ENCODE measurements at places on chromosomes 1 and 21.

GRCh38 chr1:237281481-237281880 is 239.5 kb downstream of the RYR2 start:
- DNase-seq = no peak

- DNase-seq = no peak
Observed at GRCh38 chr1:25890239-25891034, 14.9 kb upstream of the PAQR7 start.

- no peak for DNase-seq
Observed at GRCh38 chr1:39694026-39694425, 2.8 kb upstream of the HPCAL4 start.

DNA sequence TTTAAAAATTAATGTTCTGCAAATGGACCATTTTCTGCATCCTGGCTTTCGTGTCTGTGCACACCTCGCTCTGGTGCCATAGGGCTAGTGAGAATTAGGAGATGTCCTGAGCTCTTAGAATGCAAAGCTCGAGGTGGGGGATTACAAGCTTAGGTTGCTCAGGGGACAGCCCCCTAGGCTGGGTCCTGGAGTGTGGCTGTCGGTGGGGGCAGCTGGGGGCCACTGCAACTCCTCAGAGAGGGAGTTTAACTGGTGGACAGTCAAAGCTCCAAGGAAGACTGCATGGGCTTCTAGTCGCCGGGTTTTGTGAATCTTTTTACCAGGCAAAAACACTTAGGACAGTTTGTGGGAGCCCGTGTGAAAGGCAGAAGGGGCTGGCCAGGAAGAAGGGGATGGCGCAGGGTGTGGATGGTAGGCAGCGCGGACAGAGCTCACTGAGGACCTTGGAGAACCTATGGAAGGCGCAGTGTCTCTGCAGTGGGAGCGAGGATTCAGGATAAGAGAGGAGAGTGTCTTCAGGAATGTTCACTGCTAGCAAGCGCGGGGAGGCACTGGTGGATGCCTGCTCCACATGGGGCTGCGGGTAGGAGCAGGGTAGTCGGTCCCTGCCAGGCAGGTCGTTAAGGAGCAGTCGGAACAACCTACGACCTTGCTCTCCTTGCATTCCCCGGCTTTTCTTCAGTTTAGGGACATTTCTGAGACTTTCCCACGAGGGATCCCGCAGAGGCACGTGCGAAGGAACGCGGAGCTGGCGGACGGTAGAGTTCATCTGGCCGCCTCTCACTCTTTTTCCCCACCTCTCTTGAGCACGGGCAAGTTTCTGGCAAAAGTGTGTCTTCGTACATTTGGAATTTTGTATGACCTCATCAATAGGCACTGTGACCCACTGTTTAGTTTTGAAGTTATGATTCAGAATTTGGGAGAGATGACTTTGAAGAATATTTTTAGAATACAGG is 12.9 kb upstream of the KCNE1 start:
- no peak for DNase-seq

DNA sequence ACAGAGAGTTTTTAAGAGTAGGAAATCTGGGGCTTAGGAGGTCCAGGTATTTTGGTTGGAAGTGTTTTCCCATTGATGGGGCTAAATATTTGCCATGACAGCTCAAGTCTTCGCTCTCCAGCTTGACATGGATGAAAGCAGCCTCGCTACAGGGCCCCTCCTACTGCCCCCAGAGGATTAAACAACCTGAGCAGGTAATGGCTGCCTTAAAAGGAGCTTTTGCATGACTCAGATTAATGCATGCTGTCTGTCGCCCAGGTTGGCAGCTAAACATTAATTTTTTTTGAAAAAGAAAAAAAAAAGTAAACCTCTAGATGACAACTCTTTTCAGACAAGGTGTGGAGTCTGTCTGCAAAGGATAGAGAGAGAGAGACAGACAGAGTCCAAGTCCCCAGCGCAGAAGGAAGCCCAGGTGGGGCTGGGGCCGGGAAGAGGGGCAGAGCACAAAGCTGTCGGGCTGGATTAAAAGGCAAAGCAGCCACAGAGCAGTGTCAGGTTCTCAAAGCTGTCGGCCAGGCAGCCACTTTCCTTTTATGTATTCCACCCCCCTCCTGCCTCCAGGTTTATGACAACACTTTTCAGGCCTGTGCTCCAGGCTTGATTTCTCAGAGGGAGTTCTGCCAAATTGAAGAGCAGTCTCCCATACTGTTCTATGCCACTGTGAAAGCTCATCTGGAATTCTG is 127.9 kb downstream of the CLIC6 start:
- DNase-seq = no peak

- no peak for DNase-seq
Observed at GRCh38 chr21:45858180-45858579, 123.4 kb upstream of the COL6A1 start.

DNA sequence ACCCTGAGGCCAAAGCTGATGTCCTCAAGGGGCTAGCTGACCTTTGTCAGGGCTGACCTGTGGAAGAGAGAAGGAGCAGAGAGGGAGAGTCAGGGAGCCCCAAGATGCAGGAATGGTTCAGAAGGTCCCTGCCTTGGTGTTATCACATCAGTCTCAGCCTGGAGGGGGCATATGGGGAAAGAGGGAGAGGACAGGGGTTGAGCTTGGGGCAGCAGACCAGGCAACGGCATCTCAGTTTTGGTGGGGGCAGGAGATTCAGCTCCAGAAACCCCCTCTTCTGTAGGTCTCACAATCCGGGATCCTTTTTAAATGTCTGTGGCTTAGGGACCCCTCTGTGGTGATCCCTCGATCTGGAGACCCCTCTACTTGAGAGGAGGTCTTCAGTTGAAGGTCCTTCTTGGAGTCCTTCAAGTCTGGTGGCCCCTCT is 815 bp downstream of the S100A13 start:
- DNase-seq = no peak

DNA sequence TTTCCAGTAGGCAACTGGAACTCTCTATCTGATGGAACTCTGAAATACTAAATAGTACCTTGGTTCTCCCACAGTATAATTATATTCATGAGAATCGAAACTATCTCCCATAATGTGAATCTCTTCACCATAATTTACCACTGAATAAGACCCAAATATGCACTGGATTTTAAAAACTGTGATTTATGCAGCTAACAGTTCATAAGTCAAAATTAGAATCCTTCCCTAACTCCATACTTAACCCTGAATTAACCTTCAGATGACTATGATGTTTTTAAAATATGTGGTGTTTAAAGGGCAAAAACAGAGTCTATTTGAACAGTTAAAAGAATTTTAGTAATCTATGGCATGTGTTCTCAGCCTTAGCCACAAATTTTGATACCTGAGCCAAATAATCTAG is 22.9 kb upstream of the SLC44A3 start:
- DNase-seq = no peak

GRCh38 chr1:228494391-228494790 is 7.2 kb downstream of the RNF187 start:
- no peak for DNase-seq

DNA sequence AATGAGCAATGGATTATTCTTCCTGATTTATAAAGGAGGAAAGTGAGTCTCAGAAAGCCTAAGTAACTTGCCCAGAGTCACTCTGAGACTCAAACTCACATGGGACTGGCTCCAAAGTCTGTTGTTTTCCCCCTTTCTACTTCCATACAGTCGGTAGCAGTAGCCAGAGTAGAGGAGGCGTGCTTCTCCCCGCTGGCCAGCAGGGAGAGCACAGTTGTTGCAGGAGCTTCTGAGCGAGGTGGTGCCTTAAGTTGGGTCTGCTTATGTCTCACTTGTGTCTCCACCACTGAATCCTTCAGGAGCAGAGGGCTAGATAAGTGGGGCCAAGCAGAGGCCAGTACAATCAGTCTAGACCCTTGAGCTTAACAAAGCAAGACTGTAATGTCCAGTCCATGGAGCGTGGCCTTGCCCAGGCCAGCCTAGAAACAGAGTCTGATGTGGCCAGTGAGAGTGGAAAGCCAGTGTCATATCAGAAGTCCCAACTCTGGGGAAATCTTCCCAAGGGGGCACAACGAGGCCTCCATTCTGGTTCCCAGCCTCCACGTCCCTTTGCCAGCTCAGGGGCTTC is 181.9 kb downstream of the ZSCAN20 start:
- DNase-seq = no peak

GRCh38 chr1:208374391-208374941 is 130.3 kb upstream of the PLXNA2 start:
- no peak for DNase-seq

GRCh38 chr1:118688891-118689290 is 299.3 kb downstream of the TBX15 start:
- DNase-seq = no peak

DNA sequence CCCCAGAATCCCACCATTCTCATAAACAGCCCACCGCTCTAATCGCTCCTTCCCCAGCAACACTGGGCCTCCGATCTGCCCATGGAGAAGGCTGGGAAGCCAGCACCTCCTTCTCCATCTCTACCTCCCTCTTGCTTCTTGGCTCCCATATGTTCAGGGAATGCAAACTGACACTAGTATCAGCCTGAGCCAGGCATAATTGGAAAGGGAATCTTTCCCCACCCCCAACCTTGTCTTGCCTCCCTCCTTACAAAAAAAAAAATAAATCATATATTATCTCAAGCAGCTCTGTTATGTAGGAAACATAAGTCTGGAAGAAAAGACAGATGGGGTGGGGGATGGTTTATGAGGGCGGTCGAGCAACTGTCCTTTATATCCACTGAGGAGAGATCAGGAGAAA is 127.2 kb downstream of the NAV1 start:
- DNase-seq = no peak

DNA sequence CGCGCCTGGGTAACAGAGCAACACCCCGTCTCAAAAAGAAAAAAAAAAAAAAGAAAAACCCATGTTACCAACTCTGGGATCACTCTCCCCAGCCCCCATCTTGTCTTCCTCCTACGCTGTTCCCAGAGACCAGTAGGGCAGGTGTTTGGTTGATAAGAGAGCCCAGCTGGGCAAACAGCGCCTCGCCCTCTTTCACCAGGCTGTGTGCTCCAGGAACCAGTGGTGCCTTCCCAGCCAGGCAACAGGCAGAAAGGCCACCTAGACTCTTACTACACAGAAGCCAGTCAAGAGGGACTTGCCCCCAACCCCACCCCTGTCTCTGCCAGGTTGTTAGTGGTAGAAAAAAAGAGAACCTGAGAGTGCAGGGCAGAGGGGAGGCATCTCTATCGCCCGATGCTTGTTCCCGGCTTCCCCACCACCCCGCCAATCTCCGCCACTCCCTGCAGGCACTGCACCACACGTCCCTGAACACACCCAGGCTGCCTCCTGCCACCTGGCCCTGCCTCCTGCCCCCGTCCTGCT is 14.0 kb upstream of the CTRC start:
- no peak for DNase-seq

DNA sequence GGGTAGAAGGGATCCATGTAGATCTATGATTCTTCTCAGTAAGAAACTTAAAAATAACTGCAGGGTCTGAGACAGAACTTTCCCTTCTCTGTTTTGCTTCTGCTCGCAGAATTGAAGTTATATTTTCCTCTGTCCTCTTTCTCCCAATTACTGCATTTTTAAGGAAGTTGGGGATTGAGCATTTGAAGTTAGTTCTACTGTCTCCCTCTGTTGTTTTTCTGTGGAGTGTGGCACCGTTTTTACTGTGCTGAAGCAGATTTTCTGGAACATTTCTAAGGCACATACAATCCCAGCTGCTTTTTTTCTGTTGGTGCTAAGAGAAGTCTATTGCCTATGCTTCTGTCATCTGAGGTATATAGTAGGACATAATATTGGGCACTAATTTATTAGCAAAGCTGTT is 43.3 kb downstream of the RASAL2 start:
- no peak for DNase-seq

GRCh38 chr1:116255486-116256285 is 117.4 kb upstream of the ATP1A1 start:
- DNase-seq = no peak

- DNase-seq = no peak
Observed at GRCh38 chr1:53918343-53918742, 24.4 kb downstream of the DIO1 start.

- no peak for DNase-seq
Observed at GRCh38 chr1:43572538-43572937, 41.9 kb downstream of the PTPRF start.

DNA sequence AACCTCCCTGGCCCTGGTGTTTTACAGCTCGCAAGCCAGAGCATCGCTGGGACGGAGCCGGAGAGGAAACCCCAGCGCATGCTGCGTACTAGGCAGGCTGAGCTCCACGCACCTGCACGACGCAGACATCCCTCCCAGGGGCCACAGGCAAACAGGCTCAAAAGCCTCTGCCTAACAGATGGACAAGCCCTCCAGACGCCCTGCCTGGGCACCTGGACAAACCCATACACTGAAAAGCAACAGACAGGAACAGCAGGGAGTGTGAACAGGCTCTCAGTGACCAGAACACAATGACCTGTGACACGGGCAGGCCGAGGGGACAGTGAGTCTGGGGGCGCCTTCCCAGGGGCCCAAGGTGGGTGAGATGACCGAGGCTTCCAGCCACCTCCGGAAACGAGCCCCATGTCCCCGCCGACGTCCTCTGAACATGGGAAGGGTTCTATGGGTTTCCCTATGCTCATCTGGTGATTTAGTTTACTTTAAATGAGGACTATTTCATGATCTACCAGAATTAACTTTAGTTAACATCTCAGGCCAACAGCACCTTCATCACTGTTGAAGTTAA is 40.3 kb downstream of the NPHP4 start:
- DNase-seq = no peak

DNA sequence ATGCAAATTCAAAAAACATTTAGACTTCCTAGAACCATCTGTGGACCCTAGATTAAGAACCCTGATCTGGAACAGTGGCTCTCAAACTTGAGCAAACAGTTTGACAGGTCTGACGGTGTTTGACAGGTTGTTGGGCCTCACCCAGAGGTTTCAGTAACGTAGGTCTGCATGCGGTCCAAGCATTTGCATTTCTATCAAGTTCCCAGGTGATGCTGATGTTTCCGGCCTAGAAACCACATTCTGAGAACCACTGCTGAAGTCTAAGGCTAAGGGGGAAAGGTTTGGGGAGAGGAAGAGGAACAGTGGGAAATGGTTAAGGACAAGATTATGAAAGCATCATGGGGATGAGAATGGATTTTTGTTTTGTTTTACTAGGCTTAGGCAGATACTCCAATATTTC is 48.6 kb downstream of the MDM4 start:
- no peak for DNase-seq

GRCh38 chr1:29213055-29213454 is 17.7 kb downstream of the MECR start:
- no peak for DNase-seq

DNA sequence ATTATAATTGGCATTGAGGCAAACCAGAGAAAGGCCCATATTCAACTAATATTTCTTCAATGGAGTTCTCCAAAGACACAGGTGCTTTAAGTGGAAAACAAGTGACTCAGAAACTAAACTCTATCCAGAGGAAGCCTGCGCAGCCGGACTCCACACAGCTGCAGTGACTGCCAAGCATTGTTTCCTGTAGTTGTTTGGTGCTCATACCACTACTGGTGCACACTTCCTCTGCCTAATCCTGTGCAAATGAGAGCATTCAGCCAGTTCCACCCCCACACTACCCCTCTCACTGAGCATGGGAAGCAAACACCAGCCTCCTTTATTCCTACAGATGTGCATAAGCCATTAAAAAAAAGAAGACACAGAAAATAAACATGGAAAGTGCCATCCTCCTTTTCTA is 102.9 kb downstream of the VAV3 start:
- no peak for DNase-seq

GRCh38 chr1:225712391-225712790 is 59.5 kb upstream of the ENAH start:
- DNase-seq = no peak

- no peak for DNase-seq
Observed at GRCh38 chr1:212207822-212208520, 77.2 kb upstream of the PPP2R5A start.

GRCh38 chr1:30242722-30243457 is 480.5 kb downstream of the MATN1 start:
- no peak for DNase-seq

- no peak for DNase-seq
Observed at GRCh38 chr1:39691383-39692151, at the start of gene HPCAL4. Gene HPCAL4, minus strand, starts transcription at chr1:39691433. Its CDS starts 6,830 bp downstream, at chr1:39684603.

- DNase-seq = no peak
Observed at GRCh38 chr1:51203121-51203873, 32.8 kb upstream of the RNF11 start.
